NCI-H1417 (cell line): ENCODE measurements at places on chromosomes 5 and 9.

DNA sequence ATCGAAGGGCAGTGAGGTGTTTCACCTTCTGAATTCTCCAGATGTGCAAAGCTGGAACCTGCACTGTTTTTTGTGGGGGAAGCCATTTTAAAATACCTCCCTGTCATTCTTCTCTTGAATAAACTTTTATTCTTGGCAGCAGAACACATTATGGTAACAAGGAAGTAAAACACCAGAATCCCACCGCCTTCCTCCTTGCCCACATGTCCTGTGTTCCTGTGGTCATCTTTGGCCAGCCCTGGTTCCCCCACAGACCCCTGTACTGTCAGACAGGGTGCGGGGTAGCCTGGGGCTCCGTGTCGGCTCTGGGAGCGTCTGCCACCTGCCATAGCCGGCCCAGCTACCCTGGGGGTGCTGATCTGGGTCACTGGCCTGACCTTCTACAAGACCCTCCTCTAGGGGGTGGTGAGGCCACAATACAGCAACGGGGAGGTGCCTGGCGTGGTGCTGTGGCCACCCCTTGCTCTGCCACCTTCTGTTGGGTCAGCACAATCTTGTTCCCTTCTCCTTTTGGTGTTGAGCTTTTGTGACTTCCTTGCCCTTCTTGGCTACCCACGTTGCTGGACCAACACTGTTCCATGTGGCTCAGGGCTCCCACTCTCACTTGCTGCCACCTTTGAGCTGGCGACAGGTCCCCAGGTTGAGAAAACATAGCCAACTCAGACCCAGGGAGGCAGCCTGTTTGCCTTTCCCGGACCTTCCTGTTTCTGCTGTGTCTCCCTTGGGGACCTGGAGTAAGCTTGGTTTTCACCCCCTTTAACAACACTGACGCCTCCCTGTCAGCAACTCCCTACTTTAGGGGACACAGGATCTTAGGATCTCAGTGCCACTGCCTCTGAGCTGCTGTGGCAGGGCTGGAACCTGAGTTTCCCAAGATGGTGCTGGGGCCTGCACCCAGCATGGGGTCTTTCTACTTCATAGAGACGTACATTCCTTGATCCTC, 4.8 kb downstream of the WNK2 start:
- no peak for DNase-seq

DNA sequence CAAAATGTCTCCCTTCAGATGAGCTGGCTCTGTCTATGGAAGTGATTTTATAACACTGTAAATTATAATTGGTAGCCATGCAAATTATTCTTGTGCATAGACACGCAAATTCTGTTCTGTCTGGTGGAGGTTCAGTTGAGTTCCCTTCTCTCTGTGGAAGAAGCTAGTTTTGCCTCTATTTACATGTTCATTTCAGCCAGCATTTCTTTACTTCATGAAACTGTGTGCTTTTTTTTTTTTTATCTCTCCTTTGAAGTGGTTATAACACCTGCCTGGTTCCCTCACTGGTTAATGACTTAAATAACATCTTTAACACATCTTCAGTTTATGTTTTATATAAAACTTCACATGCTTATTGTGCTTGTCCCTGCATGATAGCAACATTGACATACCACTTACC, 149.4 kb upstream of the FBXL7 start:
- no peak for DNase-seq

GRCh38 chr9:138071731-138072130, 194.1 kb downstream of the CACNA1B start:
- no peak for DNase-seq

DNA sequence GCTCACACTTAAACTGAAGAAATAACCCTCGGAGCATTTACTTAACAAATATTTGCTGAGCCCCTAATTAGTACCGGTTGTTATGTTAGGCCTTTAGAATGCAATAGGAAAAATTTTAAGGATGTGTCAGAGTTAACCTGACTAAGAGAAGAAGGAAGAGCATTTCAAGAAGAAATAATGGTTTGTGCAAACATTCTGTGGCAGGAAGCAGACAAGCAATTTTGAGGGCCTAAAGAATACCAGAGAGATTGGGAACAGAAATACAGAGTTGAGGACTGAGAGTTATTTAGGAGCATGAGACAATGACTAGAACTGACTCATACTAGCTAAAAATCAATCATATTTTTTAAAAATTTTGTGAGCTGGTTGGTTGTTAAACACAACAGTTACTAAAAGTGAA, 218.8 kb downstream of the PRR16 start:
- DNase-seq: no peak

DNA sequence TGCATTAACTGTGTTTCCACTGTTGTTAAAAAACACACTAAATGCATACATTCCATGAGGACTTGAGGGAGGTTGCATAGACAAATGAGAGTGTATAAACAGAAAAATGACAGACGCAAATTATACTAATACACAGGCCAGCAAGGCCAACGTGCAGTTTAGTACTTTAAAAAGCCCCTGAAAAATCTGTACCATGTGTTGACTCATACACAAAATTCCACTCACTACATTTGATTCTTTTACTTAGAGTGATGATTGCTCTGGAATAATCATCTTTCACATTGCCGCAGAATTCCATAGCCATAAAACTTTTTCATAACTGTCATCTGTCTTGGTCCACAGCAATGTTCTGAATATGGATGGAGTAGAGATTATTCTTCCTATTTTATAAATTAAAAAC, 215.7 kb downstream of the FAM114A2 start:
- no peak for DNase-seq

DNA sequence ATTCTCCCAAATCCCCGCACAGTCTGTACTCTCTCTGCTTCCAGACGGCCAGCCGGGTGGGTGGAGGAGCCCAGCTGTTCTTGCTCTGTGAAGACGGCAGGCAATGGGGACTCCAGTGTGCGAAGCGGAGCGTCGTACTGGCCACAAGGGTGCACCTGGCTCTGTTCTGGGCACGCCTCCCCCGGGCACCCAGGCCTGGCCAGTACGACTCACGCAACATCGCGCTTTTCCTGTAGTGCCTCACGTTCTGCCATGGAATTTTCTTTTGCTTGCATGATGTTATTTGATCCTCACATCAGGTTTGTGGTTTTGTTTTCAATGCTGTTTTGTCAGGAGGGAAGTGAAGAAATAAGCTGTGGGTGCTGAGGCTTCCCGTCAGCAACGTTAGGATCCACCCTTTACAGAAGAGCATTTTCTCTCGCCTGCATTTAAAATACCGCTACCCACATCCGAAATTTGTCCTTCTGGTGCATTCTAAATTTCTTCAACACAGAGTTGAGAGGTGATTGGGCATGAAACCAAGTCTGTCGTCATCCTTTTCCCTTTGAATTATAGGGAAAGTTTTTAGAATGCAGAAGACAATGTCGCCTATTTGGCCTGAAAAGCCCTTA, 311.7 kb downstream of the TRIM36 start:
- no peak for DNase-seq

DNA sequence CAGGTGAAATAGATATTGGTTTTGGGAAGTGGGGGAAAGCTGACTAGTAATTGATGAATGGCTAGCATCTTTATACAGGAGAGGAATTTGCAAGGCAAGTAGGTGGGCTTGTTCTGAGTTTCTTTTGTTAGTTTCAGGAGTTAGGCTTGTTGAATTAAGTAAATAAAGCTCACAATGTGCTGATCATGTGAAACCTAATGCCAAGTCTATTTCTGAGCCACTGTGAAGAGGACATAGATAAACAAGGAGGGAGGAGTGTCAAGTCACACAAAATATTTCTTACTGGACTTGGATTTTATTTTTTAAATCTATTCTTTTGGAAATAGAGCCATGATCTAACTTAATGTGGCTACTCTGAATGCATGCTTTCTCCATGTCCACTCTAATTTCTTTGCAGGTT, 19.9 kb downstream of the GDA start:
- DNase-seq: no peak

DNA sequence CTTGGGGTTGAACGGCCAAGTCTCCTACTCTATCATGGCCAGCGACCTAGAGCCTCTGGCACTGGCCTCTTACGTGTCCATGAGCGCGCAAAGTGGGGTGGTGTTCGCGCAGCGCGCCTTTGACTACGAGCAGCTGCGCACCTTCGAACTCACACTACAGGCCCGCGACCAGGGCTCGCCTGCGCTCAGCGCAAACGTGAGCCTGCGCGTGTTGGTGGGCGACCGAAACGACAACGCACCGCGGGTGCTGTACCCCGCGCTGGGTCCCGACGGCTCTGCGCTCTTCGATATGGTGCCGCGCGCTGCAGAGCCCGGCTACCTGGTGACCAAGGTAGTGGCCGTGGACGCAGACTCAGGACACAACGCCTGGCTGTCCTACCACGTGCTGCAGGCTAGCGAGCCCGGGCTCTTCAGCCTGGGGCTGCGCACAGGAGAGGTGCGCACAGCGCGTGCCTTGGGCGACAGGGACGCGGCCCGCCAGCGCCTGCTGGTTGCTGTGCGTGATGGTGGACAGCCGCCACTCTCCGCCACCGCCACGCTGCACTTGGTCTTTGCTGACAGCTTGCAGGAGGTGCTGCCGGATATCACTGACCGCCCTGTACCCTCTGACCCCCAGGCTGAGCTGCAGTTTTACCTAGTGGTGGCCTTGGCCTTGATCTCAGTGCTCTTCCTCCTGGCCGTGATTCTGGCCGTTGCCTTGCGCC, 2.0 kb downstream of the PCDHGB5 start:
- no peak for DNase-seq
